ENCODE measurements at places on chromosomes 12 and 14.
A peak's percentile ranks its signal among the peaks of the same experiment; 100 is the strongest.

- peak; percentile 14 for DNase-seq
These were observed 88.5 kb upstream of the METAP2 start for GRCh38 chr12:95385246-95386035.

DNA sequence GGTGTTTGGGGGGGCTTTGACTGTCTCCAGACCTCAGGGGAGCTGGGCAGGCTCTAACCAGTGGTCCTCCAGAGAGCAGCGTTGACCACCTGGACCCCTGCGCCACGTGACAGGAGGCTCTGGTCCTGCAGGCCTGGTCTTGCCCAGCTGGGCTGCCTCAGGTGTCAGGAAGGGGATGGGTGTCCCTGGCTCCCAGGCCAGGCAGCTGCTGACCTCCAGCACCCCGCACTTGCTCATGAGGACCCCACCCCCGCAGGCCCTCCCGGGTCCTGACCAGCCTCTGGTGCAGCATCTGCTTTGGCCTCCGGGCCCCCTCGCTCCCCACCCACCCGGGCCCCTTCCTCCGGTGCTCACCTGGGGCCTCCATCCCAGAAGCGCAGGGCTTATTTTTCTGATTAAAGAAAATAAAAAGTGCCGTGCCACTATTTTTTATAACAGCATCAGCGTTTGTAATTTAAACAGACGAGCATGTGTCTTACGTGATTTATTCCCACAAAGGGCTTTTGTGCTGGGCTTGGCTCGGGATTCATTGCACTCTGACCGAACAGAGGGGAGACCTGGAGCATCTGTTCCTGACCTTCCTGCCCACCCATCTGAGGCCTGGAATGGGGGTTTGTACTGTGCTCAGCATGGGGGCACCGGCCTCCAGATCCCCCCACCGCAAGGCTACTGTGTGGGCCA, 21.7 kb downstream of the FBRSL1 start:
- no peak for DNase-seq

DNA sequence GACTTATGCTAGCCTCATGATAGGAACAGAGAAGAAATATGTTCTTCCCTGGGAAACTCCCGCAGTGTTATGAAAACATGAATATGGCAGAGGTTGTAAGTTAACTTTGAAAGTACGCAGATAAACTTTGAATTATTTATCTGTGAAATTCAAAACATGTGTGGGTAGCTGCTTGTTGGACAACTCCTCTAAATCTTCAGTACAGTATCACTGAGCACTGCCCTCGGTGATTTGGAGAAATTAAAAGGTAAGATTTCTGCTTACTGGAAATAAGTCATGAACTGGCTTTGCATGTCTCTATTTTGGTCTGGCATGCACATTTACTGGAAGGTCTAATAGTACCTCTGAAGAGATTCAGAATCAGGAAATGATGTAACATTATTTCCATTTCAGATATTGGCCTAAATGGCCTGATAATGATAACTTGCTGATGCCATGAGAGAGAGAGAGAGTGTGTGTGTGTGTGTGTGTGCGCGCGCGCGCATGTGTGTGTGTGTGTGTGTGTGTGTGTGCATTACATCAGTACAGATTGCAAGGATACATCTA, 1441.9 kb upstream of the FLRT2 start:
- no peak for DNase-seq

DNA sequence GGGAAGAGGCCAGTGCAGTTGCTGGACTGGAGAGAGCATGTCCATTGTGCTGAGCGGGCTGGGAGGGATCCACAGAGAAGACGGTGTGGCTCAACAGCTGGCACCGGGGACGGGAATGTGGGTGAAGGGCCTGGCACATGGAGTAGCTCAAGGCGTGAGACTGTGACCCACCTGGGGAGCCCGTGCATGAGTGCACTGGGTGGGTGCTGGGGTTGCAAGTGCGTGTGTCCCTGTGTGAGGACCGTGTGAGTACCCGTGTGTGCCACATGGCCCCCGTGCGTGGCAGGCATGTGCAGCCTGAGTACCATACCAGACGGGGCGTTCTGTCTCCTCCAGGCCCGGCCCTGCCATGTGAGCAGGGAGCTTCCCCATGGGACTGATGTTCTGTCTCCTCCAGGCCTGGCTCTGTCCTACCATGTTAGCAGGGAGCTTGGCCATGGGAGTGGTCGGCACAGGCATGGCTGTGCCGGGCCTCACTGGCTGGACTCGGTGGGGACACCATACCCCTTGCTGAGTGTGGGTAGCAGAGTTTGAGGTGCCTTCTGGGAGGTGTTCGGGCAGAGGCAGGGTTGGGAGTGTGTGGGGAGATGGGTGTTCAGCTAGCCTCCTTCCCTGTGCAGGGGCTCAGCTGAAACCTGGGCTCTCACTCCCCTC, 234.4 kb downstream of the TMEM121 start:
- DNase-seq = no peak

- DNase-seq = peak; percentile 25
These were observed 9.9 kb downstream of the BMAL2 start for GRCh38 chr12:27342536-27342935.

- DNase-seq = no peak
These were observed 10.6 kb downstream of the ARL6IP4 start for GRCh38 chr12:122990961-122991622.

- DNase-seq = no peak
These were observed 17.0 kb downstream of the SIX1 start for GRCh38 chr14:60632257-60632656.

GRCh38 chr14:72833174-72833573, 60.7 kb downstream of the DPF3 start:
- DNase-seq = no peak

- DNase-seq = no peak
These were observed 78.4 kb downstream of the TTC8 start for GRCh38 chr14:88902850-88903249.

DNA sequence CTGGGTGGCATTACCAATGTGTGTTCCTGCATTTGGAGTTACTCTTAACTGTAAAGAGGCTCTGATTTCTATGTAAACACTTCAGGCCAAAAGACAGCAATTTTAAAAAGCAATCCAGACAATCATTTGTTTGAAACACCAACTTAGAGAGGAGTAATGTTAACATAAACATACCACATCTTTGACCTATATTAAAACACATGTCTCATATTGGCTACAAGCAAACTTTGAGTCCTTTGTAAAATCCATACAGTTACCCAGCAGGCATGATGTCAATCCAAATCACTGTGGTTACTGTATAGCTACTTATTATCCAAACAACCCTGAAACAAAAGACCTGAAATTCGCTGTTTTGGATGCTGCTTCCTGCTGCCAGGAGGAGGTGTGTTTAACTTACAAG, 7.5 kb upstream of the G2E3 start:
- DNase-seq = no peak

- DNase-seq = no peak
These were observed 69.7 kb downstream of the RFLNA start for GRCh38 chr12:124364543-124364942.

DNA sequence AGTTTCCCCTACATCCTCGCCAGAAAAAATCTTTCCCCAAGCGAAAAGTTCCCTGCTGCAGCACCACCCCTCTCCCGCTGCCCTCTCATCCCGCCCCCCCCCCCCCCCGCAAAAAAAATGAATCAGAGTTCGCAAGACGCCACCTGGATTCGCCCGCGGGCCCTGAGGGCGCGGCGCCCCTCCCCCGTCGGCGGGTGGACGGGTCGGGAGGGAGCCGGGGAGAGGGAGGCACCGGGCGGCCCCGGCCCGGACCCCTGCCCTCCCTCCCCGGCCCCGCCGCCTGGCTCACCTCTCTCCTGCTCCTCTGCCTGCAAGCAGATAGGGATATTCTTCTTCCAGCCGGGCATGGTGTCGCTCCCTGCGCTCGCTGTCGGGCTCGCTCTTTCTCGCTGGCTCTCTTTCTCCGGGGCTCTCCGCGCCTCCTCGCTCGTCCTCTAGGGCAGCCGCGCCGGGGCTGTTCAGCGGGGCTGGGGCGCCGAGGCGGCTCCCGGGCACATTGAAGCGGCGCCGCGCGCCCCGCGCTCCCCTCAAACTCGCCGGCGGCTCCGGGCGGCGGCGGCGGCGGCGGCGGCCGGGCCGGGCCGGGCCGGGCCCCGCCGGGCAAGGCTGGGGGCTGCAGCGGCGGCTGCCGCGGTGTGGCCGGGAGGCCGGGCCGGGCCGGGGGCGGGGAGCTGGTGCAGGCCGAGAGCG, 200.3 kb upstream of the CAND1 start:
- no peak for DNase-seq

GRCh38 chr12:49357103-49357678, 10.1 kb upstream of the SPATS2 start:
- no peak for DNase-seq

GRCh38 chr12:95789126-95790032, 1.2 kb downstream of the NTN4 start:
- DNase-seq = no peak

DNA sequence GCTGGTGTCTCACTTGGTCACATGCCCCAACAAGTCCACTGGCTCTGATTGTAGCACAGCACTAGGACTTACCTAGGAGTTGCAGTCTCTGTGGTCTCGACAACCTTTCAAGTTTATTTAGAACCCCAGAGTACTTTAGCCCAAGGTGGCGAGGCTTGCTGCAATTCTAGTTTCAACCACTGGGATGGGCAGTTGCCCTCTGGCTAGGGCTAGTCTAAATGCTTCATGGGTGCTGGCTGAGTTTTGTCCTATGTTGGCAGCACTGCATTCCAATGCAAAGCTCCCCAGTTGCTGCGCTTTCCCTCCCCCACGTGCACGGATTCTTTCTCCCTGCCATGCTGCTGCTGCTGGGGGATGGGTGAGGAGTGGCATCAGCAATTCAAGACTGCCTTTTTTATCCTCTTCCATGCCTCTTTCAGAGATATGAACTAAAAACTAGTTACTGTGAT, 207.9 kb downstream of the SYNE2 start:
- peak; percentile 19 for DNase-seq

GRCh38 chr14:63478010-63478409, 65.2 kb downstream of the PPP2R5E start:
- DNase-seq = no peak

- no peak for DNase-seq
These were observed 139.0 kb upstream of the LHX5 start for GRCh38 chr12:113610698-113611097.

DNA sequence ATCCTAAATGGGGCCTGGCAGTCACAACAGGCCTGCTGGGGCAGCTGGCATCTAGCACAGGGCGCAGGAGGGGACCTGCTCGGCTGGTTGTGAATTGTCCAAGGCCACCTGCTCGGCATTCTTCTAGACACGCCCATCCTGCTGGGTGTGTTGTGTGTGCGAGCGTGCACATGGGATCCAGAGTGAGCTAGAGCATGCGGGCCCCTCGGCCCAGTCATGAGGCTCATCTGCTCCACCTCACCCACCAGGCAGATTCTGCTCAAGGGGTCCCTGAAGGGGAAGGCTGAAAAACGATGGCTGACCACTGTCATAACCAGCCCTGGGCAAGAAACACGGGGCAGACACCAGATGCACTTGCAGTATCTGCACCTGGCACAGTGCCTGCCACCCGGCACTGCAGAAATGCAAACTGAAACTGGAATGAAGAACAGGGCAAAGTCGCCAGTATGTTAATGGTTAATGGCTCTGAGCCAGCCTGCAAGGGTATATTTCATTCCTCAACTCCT, 31.8 kb downstream of the MAX start:
- DNase-seq = no peak

DNA sequence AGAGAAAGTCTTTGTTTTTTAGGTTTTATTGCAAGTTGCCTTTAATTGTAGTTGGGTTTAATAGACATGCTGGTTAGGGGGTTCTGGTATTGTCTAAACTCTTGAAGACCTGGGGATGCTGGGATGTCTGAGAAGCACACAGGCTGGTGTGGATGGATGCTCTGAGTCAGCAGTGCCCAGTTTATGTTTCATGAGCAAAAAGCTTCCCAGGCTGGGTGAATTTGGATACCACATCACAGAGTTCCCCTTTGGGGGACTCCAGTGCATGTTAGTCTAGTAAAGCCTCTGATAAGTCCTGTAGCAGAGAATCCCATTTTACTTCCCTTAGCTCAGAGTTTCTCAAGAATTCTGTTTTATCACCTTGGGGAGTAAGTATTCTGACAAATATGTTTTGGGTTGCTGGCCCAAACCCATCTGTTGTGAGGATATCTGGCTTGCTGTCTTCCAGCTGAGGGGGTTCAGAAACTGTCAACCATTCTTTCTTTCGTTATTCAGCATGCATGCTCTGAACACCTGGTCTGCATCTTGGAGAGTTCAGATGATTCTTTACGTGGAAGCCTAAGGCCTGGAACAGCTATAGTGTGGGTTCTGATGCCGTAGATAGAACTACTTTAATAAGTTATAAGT, 509.1 kb downstream of the VRK1 start:
- no peak for DNase-seq

DNA sequence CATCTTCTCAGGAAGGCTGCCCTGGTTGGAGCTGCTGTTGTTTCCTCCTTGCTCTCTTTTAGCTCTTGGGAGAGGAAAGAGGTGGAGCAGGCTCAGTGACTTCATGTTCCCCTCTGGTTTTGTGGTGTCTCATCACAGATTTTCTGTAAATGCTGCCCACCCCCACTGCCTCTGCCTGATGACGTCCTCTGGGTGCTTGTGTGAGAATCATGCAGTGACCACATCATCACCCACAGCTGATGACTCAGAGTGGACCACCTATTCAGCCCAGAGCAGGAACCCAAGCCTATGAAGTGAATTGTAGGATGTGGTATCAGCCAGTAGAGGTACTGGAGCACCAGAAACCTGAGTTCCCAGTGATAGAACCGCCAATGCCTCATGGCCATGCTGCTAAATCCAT, at the start of gene GZMB:
TSS of gene GZMB (minus strand) at position 33 of the 400 bp plus-strand sequence. CDS start at position 3, 30 bp downstream.
- DNase-seq = peak; percentile 59

DNA sequence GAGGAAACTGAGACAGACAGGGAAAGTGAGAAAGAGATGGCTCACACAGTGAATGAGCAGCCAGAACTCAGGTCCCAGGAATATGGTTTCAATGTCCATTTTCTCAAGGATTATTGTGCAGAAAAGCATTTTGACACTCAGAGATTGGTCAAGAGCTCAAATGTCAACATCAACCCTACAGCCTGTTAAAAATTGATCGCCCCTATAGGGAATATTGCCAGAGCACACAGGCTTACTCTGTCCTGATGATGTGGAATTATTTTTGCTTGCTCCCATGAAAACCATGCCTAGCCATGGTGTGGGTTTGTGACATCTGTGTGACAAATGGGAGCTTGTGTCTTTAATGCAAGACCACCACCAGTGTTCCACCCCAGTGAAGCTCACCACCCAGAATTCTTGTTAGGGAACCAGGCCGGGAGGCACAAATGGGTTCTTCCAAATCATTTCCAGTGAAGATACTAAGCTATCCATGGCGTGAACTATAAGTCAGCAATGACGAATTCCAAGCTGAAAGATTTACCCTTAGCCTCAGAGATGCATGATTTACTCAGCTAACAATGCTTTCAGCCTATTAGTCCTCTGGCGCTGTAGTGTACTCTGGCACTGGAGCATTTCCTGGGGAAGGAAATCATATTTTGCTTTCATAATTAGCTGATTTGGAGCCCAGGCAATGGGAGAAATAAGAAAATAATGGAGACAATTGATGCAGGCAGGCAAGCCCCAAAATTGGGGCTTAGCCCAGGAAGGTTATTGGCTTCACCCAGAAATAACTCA, 1188.2 kb upstream of the TMEM132C start:
- no peak for DNase-seq
